ENCODE measurements at places on chromosomes 5 and 9.

- no peak for DNase-seq
Measured at GRCh38 chr5:98905857-98906688, 22.7 kb downstream of the CHD1 start.

DNA sequence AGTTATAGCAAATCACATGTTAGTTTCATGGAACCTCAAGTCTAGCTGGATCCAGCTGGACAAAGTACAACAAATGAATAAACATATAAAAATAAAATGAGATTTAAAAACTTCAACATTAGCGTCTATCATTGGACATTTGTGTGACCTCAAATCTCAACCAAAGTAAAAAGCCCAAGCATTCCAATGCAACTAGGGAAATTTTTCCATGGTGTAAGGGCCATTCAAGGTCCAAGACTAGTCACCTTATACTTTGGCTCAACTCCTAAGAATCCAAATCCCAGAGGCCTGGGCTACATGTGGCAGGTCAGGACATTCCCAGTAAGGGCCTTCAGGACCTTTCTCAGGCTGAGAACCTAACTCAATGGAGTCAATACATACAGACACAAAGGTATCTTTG, 137.4 kb upstream of the DMAC1 start:
- no peak for DNase-seq

DNA sequence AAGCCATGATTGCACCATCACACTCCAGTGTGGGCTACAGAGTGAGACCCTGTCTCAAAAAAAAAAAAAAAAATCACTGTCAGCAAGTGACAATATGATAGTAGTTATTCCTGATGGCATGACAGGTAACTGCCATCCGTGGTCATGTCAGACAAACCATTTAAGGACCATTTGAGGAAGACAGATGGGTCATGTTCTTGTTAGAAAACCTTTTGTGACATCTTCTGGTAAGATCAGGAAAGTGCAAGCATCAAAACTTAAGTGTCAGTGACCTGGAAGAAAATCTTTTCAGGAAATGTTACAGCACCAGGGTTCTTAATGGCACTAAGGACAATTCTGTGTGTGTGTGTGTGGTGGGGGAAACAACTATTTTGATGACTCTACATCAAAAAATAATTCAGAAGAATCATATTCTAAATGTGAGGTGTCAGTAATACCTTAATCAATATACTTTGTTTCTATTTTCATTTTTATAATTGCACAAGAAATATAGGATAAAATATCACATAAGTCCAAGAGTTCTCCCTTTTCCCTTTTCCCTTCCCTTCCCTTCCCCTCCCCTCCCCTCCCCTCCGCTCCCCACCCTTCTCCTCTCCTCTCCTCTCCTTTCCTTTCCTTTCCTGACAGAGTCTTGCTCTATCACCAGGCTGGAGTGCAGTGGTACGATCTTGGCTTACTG, 17.8 kb downstream of the SLC38A9 start:
- no peak for DNase-seq

- no peak for DNase-seq
Measured at GRCh38 chr5:149917073-149917676, 27.4 kb downstream of the PDE6A start.

GRCh38 chr9:94030318-94031179, 53.7 kb upstream of the PTPDC1 start:
- DNase-seq: peak; percentile 71

GRCh38 chr9:89956907-89957306, 352.1 kb downstream of the GADD45G start:
- no peak for DNase-seq

DNA sequence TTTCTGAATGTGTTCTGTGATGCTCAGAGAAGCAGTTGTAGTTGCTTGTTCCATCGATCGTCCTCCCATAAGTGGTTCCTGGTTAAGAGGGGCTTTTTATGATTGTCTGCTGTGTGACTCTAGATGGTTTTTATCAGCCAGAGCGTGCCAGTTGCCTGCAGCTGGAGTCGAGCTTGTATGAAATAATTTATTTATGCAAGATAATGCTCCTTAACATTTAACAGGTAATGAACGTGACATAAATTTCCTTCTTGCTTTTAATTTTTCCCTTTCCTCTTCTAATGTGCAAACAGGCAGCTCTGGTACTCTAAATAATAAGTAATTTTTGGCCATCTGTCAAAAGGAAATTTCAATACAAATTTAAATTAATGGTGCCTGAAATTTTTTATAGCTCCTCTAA, 84.4 kb downstream of the TLE4 start:
- DNase-seq: no peak

- DNase-seq: no peak
Measured at GRCh38 chr5:154395407-154396106, 50.2 kb upstream of the SAP30L start.

GRCh38 chr9:83242066-83242465, 179.1 kb upstream of the RASEF start:
- DNase-seq: no peak

DNA sequence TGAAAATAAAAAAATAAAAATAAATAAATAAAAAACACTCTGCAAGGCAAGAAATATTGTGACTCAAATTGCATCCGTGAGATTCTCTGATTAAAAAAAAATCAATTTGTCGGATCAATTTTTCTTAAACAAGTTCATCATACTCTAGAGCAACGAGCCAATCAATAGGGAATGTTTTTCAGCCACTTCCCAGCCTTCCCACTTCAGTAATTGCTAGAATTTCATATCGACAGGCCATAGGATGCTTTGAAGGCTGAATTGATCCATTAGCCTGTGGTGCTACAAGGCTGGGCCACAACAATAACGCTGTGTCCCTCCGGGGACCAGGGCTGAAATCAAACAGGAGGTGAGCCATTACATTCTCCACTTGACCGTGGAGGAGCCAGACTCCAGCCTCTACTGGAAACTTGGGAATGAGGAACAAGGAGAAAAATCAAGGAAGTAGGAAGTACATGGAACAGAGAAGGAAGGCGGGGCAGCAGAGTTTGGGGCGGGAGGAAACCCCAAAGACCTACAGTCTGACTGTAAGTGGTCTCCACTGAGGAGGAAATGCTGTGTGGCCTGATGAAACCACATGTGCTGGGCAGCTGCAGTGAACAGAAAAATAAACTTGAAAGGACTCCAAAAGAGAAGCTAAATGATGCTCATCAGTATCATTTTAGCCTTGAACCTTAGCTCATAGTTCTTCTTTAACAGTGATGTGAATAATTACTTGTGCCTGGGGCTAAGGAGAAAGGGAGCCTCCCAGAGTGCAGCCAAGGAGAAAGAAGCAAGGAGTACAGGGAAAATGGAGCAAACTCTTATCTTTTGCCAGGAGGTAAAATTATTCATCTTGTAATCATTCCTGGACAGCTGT, 308.6 kb downstream of the TLE1 start:
- DNase-seq: no peak

GRCh38 chr5:79694652-79695051, 5.0 kb downstream of the CMYA5 start:
- DNase-seq: no peak

DNA sequence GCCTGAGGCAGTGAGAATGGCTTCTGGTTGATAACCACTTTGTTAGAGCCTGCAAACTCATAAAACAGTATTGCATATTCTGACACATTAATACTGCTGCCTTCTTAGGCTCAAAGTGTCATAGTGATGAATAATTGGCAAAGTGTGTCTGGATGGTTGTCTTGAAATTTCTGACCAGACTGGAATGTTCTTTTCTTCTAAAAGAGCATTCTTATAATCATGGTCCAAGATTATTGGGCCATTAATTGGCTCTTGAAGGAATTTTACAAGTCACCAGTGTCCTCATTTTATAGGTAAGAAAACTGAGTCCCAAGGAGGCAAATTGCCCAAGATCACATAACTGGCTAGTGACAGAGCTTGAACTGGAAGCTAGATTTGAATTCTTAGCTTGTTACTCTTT, 111.7 kb downstream of the PCSK1 start:
- no peak for DNase-seq

DNA sequence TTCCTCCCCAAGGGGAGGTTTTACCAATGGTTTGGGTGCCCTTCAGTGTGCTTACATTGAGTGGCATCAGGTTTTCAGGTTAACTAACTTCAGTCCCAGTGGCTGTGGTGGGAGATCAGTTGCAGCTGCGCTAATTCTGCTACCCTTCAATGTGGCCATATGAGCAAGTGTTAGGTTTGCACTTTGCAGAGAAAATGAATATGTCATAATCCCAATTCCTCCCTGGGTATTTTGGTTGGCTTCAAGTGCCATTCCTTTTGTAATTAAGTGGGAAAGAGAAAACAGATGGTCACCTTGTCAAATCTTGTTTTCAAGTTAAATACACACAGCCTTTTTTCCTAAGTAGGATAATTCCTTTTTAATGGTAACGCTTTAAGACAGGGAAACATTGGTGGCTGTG, 236.2 kb downstream of the TLE4 start:
- DNase-seq: no peak

DNA sequence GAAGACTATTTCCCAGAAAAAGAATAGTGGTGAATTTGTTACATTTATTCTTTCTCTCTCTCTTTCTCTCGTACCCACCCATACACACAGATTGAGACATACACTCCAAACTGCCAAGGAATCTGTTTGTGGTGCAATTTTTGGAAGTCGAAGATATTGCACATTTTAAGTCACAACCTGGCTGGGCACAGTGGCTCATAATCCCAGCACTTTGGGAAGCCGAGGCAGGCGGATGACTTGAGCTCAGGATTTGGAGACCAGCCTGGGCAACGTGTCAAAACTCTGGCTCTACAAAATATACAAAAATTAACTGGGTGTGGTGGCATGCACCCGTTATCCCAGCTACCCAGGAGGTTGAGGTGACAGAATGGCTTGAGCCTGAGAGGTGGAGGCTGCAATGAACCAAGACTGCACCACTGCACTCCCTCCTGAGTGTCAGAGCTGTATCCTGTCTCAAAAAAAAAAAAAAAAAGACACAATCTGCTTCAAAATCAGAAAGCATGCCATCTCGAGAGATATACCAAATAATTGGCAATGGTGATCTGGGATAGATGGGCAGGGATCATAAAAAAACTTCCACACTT, 19.2 kb upstream of the PLIN2 start:
- no peak for DNase-seq

GRCh38 chr9:127114606-127115005, 7.8 kb downstream of the ANGPTL2 start:
- no peak for DNase-seq

DNA sequence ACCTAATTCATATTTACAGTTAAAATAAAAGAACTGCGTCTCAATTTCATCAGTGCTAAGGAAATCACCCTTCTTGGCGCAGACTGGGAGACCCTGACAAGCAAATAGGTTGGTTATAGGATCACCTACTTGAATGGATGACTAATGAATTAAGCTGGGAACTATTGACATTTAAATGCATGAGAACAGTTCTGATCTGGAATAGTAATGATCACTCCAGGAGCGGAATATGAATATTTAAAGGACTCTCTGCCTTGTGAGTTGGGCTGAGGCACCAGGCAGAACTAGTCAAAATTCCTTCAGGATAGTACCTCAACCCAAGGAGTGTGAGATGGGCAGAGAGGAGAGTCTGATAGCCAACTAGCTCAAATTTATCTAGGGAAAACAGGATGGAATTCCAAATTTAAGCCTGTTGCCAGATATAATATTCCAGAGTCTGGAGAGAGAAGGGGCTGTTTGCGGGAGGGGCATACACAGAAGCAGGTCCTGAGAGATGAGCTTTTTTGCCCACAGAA, 364.4 kb downstream of the CSNK1G3 start:
- no peak for DNase-seq

DNA sequence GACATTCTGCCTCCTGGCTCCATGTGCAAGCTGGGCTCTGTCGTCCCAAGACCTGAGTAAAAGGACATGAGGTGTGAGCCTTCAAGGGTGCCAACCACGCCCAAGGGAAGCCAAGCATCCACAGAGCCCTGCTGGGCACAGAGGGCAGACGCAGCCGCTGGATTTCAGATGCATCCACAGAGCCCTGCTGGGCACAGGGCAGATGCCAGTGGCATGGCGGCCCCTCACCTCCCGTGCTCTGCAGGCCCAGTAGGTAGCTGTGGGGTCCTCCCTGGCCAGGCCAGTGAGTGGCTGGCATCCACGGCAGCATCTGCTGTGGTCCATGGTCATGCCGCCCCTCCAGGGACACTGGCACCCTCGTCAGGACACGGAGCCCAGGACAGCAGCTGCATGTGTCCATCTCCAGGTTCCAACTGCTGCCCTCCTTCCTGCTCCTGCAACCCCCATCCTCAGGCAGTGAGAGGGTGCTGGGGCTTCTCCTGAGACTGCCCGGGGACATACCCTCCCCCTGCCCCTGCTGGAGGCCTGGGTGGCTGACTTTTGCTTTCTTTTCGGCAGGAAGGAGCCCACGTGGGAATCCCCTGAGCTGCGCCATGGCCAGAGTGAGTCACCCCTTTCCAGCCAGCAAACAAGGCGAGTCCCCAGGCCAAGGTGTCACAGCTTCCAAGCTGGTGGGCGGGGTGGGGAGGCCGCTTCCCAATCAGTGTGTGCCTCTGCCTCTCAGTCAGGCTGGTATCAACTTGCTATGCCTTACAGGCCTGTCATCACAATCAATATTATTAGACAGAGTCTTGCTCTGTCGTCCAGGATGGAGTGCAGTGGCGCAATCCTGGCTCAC, 4.0 kb upstream of the TRAF2 start:
- DNase-seq: peak; percentile 82
